Pancreas (tissue), 10 donors: ENCODE measurements at places on chromosomes 6 and 20. TPM values are rescaled to one million over a fixed set of nuclear protein-coding genes. Genes with fewer than 3 reads are reported as not detected.

DNA sequence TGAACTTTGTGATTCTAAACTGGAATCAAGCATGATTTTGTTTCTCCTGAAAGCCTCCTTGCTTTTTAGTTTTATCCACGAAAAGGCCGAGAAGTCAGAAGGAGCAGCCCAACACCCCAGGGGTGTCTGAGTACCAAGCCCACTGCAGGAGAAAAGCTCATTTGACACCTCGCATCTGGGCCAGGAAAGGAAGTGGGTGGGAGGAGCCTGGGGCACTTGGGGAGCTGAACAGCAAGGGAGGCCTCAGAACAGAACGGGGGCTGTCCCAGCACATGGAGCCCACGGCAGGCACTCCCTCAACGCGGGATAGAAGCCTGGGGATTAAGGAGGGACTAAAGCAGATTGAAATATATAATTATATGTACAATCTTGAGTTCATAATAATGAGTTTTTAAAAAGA, 6.6 kb downstream of the KIF25 start:
- DNase-seq, result no peak

- no peak for DNase-seq
These were observed 18.0 kb downstream of the ADRM1 start for GRCh38 chr20:62320581-62321354.

DNA sequence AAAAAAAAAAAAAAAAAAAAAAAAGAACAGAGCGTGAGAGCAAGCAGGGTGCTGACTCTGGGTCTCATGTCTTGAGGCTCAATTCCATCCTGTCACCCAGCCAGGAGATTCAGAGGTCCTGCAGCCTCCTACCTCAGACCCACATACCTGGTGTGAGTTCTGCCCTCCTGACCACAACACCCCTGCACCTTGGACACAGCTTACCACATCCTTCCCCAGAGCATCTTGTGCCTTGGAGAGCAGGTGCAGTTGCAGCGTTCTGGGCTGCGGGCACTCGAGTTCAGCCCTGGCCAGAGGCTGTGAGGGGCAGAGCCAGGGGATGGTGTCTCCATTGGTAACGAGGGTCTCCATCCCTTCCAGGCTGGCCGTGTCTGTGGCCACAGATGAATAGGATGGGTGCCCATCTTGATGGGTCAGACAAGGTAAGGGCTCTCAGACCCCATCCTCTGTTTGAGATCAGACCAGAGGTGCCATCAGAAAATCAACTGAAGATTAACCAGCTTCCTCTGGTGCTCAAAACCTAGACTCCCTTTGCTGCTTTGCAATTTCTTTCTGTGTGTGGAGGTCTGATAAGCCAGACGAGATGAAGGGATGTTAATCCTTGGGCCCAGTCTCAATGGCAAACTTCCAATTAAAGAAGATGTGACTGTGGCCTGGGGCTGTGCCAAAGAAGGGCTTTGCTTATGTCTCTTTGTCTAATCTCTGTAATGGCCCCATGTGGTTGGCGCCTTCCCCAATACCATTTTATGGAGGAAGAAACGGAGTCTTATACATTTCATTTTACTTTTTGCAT, 14.7 kb upstream of the ZNF831 start:
- no peak for DNase-seq

DNA sequence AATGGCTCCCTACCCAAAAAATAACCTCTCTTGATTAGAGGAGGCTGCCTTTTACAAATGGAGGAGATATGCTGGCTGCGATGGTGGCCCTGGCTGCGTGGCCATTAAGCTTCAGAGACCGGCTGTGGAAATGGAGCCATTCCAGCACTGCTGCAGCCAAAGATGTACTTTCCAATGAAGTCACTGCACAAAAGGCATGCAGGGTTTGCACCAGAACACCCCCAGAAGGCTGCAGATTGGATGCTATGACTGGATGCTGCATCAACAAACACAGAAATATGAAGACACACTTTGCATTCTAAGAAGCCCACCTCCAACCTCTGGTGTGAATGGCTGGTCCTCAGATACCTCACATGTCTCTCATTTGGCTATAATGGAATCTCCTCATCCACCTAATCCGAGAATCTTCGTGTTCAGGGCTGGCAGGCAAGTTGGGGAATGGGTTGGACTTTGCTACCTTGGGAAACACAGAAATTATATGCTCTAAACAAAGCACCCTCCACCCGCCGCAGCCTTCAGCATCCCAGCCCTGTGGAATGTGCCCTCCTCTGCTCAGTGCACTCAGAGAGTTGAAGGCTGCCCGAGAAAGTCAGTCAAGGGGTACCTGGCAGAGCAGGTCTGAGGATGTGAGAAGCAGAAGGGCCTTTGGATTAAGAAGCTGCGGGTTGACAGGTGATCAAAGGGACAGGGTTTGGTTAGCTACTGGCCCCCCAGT, 35.3 kb downstream of the APCDD1L start:
- DNase-seq, result no peak

Gene MPIG6B
- not detected for total RNA-seq

Gene BHLHE23
- not detected for total RNA-seq

Gene CRISP3
- total RNA-seq, result 18.4 TPM
